ENCODE measurements at places on chromosomes 7 and 10.

DNA sequence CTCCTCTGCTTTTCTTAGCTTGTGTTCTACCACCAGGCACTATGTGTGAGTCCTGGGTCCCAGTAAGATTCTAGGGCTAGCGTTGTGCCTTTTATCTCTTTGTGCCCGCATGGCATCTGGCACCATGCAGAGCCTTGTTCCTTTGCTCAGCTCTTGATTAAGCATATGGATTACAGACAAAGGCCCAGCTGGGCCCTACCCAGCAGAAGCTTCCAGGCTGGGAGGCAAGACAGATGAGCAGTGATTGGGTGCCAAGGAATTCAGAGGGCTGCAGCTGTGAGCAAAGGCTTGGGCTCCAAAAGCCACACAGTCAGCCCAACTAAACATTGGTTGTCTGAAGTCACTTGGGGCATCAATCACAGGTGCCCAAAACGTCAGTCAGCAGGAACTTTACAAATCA is 2.0 kb downstream of the ACSM6 start:
- DNase-seq = no peak

- DNase-seq = no peak
Measured at GRCh38 chr7:108010377-108010776, 7.4 kb upstream of the LAMB1 start.

GRCh38 chr10:133067149-133068105 is 20.3 kb upstream of the ADGRA1 start:
- no peak for DNase-seq

DNA sequence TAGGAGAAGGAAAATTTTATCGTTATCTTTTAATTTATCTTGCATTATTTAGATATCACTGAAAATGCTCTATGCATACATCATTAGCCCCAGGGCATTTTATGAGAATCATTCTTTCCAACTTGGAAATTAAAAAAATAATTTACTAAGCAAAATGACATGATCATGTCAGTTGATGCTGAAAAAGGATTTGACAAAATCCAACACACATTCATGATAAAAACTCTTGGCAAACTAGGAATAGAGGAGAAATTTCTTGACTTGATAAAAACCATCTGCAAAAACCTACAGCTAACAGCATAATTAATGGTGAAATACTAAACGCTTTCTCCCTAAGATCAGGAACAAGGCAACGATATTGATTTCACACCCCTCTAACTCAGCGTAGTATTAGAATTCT is 40.2 kb upstream of the RSU1 start:
- DNase-seq = no peak

DNA sequence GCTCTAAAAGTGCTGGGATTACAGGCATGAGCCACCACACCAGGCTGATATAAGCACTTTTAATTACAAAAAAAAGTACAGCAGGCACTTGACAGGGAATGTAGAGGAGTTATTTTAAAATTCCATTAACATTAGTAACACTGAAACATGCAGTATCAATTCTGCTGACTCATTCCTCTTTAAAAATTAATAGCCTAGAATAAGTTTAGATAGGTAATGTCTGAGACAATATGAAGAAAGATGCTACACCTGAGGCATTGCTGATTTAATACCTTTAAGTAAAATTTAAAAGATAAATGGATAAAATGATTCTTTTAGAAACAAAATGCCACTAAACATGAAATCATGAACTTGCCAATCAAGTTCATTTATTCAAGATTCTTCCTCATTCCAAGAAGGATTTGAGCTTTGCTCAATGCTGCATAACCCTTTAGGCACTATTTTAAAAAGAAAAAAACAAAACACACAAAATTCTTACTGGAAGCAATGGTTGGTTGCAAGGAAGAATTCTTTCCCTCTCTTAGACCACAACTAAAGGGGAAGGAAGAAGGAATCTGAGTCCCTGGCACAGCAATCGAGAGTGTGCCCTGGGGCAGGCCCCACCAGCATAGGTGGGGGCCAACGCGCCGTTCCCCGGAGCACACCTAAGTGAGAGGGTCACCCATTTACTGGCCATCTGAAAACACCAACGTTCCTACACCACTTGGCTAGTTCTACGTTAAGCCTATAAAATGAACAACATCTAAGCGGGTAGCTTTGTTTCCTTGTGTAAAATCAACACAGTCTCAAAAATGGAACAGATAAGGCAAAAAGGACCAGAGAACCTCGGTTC is 26.6 kb downstream of the ESYT2 start:
- no peak for DNase-seq

- DNase-seq = no peak
Measured at GRCh38 chr10:106439366-106439765, 725.1 kb downstream of the SORCS1 start.

DNA sequence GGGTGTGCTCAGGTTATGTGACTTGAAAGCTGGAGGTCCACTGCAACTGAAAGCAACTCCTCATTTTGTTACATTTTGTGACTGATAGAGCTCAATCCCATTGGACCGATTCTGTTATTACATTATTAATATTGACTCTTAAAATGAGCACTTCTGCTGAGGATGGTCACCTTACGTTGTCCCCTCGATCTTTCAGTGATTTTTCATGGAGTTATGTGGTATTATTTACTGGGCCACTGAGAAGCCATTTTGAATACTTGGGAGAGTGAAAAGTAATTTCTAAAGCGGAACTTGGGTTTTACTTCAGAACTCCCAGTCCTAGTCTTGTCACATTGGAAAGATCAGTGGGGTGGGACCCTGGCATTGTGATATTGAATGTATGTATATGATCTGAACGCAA is 96.3 kb upstream of the FAM180A start:
- DNase-seq = no peak

GRCh38 chr7:44711528-44711927 is 37.1 kb upstream of the ZMIZ2 start:
- DNase-seq = no peak

- DNase-seq = no peak
Measured at GRCh38 chr10:95480901-95481491, 80.2 kb downstream of the SORBS1 start.

DNA sequence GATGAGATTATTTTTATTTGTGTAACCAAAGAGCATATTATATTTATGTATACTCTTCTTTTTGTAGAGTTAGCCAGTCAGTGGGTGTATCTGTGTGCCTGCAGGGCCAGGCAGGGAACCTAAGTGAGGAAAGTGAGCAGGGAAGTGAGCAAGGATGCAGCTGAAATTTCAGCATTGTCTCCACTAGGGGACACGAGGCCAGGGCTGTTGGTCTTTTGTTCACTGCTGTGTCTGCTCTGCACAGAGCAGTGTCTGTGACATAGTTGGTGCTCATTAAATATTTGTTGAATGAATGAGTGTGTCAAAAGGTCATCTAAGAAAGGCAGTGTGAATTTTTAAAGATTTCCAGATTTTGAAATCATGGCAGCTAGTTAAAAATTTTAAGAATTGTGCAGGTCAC is 51.8 kb downstream of the SUGCT start:
- no peak for DNase-seq

- no peak for DNase-seq
Measured at GRCh38 chr7:126001349-126001748, 1071.7 kb upstream of the POT1 start.

DNA sequence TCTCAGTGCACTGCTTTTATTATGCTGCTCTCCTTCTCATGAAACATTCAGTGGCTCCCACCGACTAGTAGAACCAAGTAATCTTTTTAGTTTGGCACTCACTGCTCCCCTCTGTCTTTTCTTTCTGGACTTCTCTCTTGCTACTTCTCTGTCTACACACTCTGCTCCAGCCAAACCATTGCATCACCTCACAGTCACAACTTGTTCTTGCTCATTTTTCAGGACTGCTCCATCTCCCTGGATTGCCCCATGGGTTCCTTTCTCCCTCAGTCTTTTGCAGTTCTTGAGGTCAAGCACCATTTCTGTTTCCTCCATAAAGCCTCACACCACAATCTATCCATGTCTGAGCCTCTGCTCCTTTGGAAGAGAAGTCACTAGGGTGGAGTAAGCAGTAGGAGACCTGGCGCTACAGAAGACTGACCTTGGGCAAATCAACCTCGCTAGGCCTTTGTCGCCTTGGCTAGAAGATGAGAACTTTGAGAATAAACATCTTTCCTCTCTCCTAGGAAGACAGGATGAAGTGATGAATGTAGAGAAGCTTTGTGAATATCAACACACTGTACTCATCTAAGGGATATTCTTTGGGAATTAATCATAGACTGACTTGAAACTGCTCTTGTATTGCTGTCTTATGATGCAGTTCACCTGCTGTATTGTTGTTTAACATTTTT is 186.2 kb downstream of the LRMDA start:
- no peak for DNase-seq

GRCh38 chr10:79416578-79417255 is 28.7 kb downstream of the ZCCHC24 start:
- no peak for DNase-seq

- DNase-seq = no peak
Measured at GRCh38 chr7:142066536-142066935, 45.0 kb upstream of the MGAM2 start.

GRCh38 chr10:47127188-47127785 is 172.7 kb upstream of the GDF10 start:
- no peak for DNase-seq

DNA sequence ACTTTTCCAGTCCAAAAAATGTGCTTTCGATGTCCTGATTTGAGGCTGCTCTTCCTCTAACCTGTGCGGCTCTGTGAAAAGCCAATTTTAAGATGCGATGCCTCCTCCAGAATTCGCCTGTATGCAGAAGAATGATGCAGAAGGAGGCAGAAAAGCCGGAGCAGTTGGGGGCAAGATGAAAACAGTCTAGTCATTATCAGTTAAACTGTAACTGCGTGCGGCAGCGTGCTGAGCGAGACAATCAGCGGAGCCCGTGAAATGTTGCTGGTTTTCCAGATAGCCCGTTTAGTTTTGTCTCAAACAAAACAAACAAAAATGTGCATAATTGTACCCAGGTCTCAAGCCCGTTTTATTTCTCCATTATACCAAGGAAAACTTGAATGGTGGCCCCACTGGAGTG is 137.0 kb upstream of the FGFR2 start:
- DNase-seq = no peak

DNA sequence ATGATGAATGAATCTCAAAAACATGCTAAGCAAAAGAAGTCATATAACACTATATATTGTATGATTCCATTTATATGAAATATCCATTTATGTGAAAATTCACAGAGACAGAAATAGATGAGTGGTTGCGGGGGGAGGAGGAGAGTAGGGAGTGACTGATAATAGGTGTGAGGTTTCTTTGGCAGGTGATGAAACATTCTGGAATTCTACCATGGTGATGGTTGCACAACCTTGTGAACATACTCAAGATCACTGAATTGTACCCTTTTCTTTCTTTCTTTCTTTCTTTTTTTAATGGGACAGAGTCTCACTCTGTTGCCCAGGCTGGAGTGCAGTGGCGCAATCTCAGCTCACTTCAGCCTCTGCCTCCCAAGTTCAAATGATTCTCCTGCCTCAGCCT is 10.7 kb downstream of the SVOPL start:
- no peak for DNase-seq

GRCh38 chr10:103823706-103824272 is 31.6 kb downstream of the SH3PXD2A start:
- DNase-seq = no peak

DNA sequence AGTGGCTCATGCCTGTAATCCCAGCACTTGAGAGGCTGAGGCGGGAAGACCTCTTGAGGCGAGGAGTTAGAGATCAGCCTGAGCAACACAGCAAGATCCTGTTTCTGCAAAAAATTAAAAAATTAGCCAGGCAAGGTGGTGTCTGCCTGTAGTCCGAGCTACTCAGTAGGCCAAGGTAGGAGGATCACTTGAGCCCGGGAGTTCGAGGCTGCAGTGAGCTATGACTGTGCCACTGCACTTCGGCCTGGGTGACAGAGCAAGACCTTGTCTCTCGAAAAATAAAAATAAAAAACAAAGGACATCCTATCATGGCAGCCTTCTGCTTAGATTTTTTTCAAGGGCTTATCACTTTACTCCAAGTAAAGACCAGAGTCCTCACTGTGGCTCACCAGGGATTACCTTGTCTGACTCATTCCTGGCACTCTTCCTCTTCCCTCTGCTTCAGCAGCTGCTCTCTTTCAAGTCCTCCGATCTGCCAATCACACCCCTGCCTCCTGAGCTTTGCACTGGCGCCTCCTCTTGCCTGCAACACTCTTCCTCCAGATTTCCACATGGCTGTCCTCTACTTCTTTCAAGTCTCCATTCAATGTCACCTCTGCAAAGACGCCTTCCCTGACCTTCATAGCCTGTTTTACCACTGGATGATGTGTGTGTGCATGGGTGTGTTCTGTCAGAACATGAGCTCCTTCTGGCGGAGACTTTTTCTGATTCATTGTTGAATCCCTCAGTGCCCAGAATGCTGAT is 7.7 kb downstream of the PRTFDC1 start:
- no peak for DNase-seq

DNA sequence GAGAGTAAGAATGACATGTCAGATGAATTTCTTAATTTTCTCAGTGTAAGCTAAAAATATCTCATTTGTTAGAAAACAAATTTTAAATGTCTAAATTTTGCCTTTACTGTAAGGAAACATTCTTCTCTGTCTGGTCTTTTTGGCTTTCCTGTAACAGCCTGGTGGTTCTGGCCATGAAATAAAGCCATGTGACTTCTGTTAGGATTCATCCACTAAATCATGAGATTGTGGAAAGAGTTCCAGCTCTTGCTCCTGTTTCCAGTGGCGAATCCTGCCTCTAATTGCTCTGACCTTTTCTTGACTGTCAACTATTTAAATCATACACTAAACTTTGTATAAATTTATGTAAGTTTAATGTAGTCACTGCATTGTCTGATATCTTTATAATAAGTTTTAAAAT is 398.5 kb upstream of the AKR1E2 start:
- no peak for DNase-seq

DNA sequence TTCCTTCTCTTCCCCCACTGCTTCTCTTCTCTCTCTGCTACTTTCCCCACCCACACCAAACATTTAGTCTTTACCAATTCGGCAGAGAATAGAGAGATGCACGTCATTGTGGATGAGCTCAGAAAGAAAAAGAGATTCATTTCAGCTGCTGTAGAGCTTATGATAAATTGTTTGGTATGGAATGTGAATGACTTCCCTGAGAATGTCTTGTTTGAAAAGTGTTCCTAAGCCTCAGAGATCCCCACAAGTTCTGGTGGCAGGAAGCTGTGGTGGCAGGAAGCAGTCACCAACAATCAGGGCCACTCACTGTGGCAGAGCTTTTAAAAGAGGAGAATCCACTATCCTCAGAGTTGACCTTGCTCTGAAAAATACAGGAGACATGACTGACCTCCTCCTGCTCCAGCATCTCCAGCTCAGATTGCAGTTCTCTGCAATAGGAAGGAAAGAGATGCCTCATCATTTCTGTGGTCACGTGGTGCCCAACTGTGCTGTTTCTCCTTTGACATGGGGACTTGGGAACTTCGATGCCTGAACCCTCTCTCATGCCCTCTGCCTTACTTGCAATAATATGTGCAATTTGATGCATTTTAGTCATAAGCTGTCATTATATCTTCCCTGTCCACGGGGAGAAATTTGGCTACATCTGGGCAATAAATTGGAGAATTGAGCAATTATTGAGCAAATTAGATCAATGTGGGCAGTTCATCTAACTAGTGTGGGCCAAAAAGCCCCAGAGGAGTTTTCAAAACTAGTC is 76.5 kb downstream of the BMPER start:
- no peak for DNase-seq

DNA sequence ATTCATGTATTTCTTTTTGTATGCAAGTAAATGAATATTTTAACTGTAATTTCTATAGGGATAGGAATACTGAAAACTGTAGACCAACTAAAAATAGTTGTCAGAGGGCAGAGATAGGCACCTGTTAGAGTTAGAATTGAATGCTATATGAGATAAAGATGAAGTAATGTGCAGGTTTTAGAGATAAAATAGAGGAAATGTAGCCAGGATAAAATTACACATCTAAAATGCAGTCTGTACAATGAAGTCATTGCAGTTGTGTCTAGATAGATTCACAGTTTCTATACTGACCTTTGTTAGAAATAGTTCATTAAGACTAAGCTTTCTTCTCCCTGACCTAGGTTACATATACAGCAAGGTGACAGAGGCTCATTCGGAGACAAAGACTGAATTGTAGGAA is 46.2 kb downstream of the SMNDC1 start:
- DNase-seq = no peak
